Activated T-helper 2 cell treated with anti-CD3 and anti-CD28 coated beads, Interferon-gamma antibody, Interleukin-2, Interleukin-4, amounts not matched to agents 10 μg/mL and 5 μg/mL and 100 μg/mL, durations not matched to agents 14 hours and 24 hours and 36 hours (primary cell): ENCODE measurements at places on chromosomes 13 and 19. TPM values are rescaled to one million over a fixed set of nuclear protein-coding genes. Genes with fewer than 3 reads are reported as not detected.

The TNFSF13B gene
- total RNA-seq, result 1.1 and 1.7 TPM in 2 replicates

The STARD13 gene
- 1.5 and 2.0 TPM in 2 replicates for total RNA-seq

The ATP8A2 gene
- 0.11 and 0.16 TPM in 2 replicates for total RNA-seq

The TEX26 gene
- not detected in 2 replicates for total RNA-seq

The NLRP7 gene
- not detected in 2 replicates for total RNA-seq

The PSG2 gene
- not detected in 2 replicates for total RNA-seq

The LIM2 gene
- not detected in 2 replicates for total RNA-seq

The PDX1 gene
- not detected in 2 replicates for total RNA-seq

The WDR87 gene
- not detected in 2 replicates for total RNA-seq

The ZNF888 gene
- total RNA-seq, result 5.0 and 6.1 TPM in 2 replicates

The GPC6 gene
- not detected in 2 replicates for total RNA-seq

The F10 gene
- not detected in 2 replicates for total RNA-seq

The NFKBIB gene
- total RNA-seq, result 81.8 and 82.7 TPM in 2 replicates

The ATP4B gene
- not detected in 2 replicates for total RNA-seq

The ZNF221 gene
- 0.92 and 1.4 TPM in 2 replicates for total RNA-seq

The CPB2 gene
- total RNA-seq, result not detected in 2 replicates

The CPAMD8 gene
- 0.27 and 0.44 TPM in 2 replicates for total RNA-seq

The DHDH gene
- total RNA-seq, result 0.67 TPM in 1 of 2 replicates, not detected in the other

The COL4A2 gene
- total RNA-seq, result not detected in 2 replicates

The MBD3L3 gene
- not detected in 2 replicates for total RNA-seq
